ENCODE measurements at places on chromosomes 4 and X.

DNA sequence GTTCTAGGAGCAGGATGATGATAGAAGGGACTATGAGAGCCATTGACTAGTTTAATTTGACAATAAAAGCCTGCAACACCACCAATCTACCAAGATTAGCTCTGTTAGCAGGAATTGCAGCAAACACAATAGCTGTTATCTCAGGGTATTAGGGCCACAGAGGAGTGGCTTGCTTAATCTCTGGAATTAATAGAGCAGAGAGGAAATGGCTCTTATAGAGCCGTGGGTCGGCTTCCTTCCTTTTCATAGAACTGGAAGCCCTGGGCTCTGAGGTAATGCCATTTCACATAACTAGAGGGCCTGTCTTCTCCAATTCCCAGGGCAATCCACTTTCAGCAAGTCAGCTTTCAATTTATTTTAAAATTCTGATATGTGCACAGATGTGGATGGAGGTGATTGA, 83.0 kb downstream of the MAMLD1 start:
- no peak for DNase-seq

DNA sequence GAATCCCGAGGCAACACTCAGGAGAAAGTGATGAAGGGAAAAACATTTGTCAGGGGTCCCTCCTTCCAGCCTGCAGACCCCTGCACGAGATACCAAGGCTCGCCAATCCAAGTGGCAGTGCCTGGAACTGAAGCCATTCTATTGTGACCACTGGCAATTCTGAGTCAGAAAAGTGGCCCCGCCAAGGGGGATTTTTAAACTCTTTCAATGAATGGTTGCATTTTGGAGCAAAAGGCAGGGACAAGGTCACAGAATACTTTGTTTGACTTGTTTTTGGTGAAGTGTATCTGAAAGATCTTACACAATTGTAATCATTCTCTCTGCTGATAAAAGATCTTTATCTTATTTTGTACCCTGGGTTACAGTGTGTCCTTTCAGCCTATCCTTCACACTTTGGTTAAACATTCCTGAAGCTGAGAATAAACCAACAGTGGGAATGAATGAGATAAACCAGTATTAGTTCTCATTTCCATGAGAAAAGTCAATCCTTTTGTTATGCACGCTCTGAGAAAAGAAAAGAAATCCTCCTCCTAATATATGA, 115.9 kb upstream of the PDLIM3 start:
- DNase-seq: no peak

GRCh38 chr4:169627307-169627706, 6.9 kb downstream of the CLCN3 start:
- DNase-seq: no peak

GRCh38 chr4:57249083-57249482, 138.9 kb upstream of the IGFBP7 start:
- no peak for DNase-seq

DNA sequence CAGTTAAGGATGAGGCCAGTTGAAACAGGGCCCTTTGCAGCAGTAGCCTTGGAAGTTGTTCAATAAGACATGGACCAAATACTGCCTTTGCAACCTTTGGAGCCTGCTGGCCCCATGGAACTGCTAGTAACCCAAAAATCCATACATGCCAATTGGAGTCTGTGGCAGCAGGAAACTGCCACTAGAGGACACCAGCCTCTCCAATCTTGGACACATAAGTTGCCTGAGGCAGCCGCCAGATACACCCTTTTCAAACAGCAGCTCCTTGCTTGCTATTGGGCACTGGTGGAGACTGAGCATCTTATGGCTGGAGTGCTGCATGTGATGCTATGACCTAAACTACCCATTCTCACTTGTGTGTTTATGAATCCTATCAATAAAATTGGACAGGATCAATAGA, 14.8 kb upstream of the LAP3 start:
- DNase-seq: no peak

DNA sequence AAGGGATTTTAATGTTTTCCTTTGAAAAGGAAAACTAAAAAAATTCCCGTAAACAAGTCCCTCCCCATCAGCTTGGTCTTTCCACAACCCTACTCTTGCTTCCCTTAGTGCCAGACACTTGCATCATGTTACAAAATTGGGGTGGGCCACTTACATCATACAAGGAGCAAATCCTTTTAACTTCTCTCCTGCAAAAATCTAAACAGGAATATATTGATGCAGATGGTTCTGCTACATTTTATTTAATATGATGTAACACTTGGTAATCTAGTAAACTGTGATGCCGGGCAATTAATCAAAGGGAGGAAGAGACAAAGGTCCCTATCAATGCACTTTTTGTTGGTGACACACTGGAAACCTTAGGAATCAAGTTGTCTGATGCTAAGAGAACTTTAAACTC, 125.3 kb downstream of the UBE2K start:
- no peak for DNase-seq

DNA sequence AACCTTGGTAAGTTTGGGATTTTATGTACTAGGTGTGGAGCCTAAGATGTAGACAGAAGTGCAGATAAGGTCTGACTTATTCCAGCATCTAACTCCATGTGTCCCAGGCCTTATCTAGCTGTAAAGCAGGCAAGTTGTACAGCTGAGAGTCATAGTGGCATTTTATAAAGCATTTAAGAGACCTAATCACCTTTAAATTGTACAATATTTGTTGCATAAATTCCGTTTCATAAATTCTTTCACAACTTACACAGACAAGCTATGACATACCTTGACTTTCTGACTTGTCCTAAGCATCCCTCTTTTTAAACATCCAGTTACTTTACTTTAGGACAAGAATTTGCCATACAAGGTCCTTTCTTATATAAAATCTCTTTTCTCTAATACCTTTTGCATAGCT, 11.0 kb downstream of the SYAP1 start:
- DNase-seq: no peak

GRCh38 chr4:82017680-82018079, 356.1 kb downstream of the HNRNPD start:
- DNase-seq: no peak

GRCh38 chrX:132505116-132505515, 16.3 kb upstream of the MBNL3 start:
- peak; percentile 59 for DNase-seq

DNA sequence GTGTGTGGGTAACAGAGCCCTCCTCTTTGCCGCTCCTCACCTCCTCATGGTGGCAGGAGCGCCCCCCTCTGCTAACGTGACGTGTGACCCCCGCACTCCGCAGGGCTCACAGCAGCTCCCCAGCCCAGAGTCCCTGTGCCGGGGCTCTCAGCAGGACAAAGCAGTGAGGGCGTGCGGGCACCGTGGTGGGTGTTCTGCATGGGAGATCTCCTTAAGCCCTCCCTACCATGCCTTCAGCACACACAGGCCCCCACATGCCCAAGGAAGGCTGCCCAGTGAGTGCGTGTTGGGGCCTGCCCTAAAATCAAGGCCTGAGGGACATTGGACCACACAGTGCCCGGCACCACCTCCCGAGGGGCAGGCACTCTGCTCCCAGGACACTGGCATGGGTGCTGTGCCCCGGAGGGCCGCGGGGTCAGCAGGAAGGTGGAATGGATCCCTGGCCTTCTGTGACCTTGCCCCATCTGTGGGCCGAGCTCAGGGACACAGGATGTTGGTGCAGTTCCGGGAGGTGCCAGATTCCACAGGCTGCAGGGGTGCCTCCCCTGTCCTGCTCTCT, 10.1 kb downstream of the PSAPL1 start:
- DNase-seq: no peak

DNA sequence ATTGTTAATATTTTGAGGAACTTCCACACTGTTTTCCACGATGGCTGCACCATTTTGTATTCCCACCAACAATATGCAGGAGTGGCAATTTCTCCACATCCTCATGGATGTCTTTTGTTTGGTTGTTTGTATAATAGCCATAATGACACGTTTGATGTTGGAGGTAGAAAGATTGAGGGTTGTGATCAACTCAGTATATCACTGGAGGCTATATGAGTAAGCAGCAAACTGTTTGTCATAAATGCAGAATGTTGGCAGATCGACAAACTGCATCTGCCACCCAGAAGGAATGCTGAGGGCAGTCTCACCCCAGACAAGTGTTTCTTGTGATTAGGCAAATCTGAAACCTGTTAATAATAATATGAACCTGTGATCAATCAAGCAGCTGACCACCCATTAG, 243.9 kb upstream of the WDFY3 start:
- no peak for DNase-seq

DNA sequence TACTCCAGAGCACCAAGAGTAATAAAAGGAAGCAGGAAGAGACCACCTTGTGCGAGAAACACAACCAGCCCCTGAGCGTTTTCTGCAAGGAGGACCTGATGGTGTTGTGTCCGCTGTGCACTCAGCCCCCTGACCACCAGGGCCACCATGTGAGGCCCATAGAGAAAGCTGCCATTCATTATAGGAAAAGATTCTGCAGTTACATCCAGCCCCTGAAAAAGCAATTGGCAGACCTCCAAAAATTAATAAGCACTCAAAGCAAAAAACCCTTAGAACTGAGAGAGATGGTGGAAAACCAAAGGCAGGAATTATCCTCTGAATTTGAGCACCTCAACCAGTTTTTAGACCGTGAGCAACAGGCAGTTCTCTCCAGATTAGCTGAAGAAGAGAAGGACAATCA, 5.7 kb downstream of the TRIM75 start:
- DNase-seq: no peak

GRCh38 chrX:102978594-102978993, 41.5 kb downstream of the RAB40AL start:
- DNase-seq: no peak

DNA sequence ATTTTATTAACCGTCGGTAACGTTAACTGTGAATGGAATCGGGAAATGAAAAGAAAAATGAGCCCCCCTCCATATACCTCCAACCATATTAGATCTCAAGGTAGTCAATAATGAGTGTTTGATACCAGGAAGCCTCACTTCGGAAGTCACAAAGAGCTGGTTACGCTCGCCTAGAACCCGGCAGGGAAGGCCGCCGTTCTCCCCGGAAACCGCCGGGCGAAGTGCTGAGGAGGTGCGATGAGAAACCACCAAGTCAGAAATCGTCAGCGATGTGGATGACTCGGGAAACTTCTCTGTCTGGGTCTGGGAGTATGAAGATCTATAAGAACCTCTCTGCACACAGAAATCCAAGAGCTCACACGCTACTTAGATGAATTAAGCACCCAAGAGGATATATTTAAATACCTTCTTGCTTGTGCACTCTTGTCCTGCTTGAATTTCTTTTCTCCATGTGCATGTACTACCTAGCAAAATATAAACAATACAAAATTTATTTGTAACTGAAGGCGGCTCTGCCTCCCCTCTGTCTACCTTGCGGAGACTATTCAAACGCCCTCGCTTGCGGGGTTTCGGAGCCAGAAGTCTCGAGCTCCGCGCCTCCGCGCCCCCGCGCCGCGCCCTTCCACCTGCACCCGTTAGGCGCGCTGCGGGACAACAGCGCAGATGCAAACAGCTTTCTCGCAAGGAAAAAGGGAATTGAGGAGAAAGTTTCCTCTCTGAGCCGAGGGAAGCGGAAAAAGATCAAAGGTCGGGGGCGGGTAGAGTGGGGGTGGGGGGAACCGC, 17.8 kb downstream of the NKX6-1 start:
- no peak for DNase-seq

- DNase-seq: no peak
Measured at GRCh38 chr4:184403384-184403781, 71.0 kb downstream of the IRF2 start.

DNA sequence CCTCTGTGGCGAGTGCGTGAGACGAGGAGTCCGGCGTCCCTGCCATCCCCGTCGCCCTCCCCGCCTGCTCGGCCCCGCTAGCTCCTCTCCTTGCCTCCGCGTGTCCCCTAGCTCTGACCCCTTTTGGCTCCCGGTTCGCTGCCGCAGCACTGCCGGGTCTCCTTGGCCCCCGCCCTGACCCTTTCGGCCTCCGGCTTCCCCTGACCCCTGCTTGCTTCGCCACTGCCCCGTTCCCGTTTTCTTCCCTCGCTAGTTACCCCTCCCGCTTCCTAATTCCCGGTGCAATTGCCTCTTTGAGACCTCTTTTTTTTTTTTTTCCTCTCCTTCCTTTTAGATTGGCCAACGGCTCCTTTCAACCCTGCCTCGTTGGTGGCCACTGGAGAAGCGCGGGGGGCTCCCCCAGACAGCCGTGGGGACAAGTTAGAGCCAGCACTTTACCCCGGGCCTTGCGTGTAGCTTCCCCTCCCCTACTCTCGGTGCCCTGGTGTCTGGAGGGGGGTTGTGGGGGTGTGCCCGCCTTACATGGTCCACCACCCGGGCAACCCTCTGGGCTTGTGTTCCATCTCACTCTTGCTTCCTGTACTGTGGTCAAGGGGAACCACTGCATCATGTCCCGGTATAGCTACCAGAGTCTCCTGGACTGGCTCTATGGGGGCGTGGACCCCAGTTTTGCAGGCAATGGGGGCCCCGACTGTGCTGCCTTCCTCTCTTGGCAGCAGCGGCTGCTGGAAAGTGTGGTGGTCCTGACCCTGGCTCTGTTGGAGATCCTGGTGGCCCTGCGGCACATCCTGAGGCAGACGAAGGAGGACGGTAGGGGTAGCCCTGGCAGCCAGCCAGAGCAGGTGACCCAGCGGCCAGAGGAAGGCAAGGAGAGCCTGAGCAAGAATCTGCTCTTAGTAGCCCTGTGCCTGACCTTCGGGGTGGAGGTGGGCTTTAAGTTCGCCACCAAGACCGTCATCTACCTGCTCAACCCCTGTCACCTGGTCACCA, 548 bp downstream of the TMEM164 start:
- DNase-seq: peak; percentile 47

GRCh38 chr4:3442959-3443749, 1.4 kb downstream of the HGFAC start:
- DNase-seq: no peak

DNA sequence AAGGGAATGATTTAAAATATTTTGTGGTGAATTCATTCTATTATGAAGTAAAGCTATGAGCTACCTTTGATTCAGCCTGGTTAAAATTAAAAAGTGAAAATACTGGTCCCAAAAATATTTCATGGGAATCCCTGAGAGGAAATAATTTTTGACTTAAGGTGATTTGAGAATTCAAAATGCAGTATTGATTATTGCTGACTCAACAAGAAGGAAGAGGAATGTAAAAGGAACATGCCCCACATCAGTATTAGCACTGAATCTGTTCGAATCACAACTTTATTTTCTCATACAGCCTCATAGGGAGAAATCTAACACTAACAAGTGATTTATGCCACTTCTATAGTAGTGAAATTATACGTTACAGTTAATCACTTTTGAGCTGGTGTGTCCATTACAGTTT, 27.7 kb downstream of the EIF2S3 start:
- no peak for DNase-seq

GRCh38 chrX:146396409-146396808, 413.2 kb upstream of the CXorf51B start:
- no peak for DNase-seq

GRCh38 chr4:152112190-152112589, 351.4 kb upstream of the GATB start:
- no peak for DNase-seq

DNA sequence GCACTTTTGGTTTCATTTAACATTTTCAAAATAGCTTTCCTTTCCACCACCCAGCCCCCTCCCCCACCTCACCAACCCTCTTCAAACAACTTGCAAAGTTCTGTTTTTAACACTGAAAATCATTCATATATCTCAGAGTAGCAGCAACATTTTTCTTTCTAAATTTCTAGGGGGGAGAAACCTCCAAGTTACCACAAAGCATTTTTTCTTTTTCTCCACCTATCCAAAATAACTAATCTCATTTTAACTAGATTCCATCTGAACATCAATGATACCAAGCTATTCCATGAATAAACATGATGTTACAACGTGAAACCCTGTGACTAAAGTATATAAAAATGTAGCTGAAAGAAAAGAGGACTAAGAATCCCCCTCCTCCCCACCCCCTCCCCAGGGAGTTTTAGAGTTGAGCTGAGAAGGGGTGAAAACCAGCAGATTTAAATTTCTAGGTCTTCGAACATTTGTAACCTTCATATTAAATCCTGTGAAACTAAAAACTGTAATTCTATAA, 5.2 kb downstream of the LDB2 start:
- no peak for DNase-seq

GRCh38 chr4:147327322-147327721, 153.6 kb upstream of the EDNRA start:
- no peak for DNase-seq
